Breast epithelium (tissue), 4 donors: ENCODE measurements at places on chromosomes 6 and 20. TPM values are rescaled to one million over a fixed set of nuclear protein-coding genes. Genes with fewer than 3 reads are reported as not detected.

EYA4 gene
- 4.2 TPM for total RNA-seq

TMEM151B gene
- not detected for total RNA-seq

DNA sequence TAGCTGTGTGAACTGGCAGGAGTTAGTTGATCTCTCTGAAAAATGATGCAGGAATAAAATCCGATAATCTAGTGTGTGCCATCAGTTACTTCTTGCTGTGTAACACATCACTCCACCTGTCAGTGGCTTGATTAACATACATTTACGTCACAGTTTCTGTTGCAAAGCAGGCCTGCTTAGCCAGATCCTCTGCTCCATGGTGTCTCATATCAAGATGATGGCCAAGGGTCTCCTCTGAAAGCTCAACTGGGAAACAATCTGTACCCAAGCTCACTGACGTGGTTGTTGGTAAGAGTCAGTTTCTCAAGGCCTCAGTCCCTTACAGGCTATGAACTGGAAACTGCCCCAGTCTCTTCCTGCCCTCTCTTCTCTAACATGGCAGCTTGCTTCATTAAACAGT, 51.8 kb downstream of the FOXA2 start:
- no peak for DNase-seq

- peak; percentile 95 for DNase-seq
Measured at GRCh38 chr20:50312682-50313521, 122.3 kb downstream of the CEBPB start.

DNA sequence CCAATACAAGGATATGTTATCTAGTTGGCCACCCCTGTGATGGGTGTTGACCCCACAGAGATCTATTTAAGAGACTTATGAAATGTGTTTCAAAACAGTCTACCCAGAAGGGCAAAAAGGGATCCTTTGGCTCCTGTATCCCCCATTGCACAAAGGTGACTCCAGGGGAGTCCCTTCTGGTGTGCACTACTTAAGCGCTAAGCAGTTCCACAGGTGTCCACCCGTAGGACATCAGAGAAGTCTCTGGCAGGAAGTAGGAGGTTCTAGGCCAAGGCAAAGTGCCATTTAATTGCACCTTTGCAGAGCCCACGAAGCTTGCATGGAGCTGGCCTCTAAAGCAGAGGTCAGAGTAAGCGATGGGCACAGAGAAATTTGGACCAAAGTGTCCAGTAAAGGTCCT, 147.7 kb downstream of the MRPL14 start:
- no peak for DNase-seq

GRCh38 chr6:128516514-128516898, 3.9 kb downstream of the PTPRK start:
- DNase-seq = no peak

DNA sequence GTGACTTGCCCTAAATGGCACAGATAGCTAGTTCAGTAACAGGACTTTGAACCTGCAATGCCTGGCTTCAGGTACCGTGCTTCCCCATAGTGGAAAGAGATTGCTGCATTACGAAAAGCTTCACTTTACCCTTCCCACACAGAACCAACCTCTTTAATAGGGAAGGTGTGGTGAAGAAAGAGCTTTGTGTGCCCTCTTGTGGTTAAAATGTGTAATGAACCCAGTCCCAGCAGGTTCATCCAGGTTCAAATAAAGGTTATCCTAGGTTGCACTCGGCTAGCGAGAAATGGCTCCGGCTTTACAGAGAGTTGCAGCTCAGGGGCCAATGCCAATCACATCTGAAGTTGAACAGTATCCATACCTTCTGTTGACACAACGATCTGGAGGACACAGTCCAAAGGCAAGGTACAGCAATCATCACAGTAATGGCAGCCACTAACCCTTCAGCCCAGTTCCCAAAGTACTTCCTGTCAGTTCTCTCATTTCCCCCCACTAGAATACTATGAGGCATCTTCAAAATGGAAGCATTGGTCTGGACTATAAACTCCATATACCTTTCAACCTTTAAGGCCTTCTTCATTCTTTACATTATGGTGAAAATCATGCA, 3.0 kb downstream of the DEFB115 start:
- no peak for DNase-seq

- DNase-seq = no peak
Measured at GRCh38 chr6:93515736-93516135, 96.4 kb upstream of the EPHA7 start.

GRCh38 chr6:33433544-33434191, 13.8 kb downstream of the SYNGAP1 start:
- DNase-seq = no peak

DNA sequence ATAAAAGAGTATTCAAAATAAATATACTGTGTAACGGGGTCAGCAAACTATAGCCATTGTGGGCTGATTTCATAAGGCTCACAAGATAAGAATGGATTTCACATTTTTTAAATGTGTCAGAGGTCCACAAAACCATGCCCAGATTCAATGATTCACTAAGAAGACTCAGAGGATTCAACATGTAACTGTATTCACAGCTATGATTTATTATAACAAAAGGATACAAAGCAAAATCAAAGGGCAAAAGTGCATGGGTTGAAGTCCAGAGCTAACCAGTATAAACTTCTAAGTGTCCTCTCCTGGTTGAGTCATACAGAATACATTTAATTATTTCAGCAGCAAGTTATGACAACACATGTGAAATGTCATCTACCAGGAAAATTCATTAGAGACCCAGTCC, 49.2 kb downstream of the TBC1D32 start:
- DNase-seq = no peak

GRCh38 chr20:45173522-45173921, 1.2 kb upstream of the PI3 start:
- DNase-seq = no peak

DNA sequence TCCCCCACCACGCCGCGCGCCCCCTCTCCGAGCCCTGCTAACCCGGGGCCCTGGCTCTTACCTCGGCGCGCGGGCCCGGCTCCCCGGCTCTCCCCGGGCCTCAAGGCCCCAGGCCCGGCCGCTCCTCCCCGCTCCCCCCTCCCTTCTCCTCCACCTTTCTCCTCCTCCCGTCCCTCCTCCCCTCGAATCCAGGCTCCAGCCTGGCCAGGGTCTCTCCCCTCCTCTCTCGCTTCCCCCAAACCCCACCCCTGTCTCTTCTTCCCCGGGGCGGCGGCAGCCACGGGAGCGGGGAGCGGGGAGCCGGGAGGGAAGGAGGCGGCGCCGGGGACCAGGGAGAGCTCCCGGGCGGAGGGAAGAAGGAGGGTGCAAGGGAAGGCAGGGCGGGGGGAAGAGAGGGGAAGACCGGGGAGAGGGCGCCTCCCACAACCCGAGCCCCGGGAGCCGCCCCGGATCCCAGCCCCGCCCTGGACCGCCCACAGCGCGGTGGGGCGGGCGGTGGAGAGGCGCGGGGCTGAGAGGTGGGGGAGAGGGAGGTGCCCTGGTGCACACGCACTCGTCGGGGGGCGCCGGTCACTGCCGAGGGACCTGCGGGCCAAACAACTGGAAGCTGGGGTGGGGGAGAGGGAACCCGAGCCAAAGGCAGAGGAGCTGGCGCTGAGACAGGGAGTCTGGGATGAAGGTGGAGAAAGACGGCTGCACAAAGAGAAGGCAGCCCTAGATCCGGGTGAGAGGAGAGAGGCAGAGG, at the start of gene GABBR1:
GABBR1 (minus strand) TSS at position 395 of the 745 bp plus-strand sequence. CDS start 798 bp downstream, outside the sequence.
- peak; percentile 89 for DNase-seq

DNA sequence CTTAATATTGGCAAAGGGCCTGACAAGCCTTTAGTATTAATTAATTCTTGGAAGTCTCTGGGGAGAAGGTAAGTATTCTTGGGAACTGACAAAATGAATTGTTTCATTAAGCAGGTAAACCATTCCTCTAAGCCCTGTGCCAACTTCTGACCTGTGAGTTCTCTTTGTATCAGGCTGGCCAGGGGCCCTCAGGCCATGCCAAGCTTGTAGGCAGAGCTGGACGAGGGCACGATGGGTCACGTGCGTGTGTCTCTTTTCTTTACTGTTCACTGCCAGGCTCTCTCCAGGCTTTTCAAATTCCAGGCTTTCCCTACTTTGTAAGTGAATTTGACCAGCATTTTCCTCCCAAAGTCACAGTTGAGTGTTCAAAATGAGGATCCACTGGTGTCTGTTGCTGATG, 112.4 kb downstream of the NRN1 start:
- DNase-seq = no peak

- no peak for DNase-seq
Measured at GRCh38 chr20:36303020-36303595, 3.0 kb upstream of the DLGAP4 start.

DNA sequence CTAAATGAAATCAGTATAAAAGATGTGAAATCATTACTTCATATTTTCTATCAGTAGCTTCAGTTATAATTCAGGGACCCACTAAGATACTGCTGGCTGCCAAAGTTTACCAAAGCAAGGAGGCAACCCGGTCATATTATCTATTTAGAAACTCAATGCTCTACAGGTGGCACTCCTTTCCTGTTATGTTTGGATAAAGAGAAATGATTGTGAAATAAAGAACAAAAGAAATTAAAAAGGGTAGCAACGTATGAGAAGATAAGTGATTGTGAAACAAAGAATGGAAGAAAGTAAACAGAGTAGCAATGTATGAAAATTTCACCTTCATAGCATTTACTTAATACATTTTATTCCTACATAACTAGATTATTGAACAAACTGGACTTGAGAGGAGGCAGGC, 45.2 kb downstream of the RSPH3 start:
- no peak for DNase-seq

GRCh38 chr6:151300267-151300991, 60.7 kb downstream of the AKAP12 start:
- no peak for DNase-seq
